Kidney capillary endothelial cell (primary cell): ENCODE measurements at places on chromosomes 1 and 21.

GRCh38 chr1:59006289-59006658 lies 222.4 kb upstream of the JUN start:
- no peak for DNase-seq

GRCh38 chr1:155004352-155005075 lies 1.9 kb downstream of the ZBTB7B start:
- DNase-seq, result no peak

DNA sequence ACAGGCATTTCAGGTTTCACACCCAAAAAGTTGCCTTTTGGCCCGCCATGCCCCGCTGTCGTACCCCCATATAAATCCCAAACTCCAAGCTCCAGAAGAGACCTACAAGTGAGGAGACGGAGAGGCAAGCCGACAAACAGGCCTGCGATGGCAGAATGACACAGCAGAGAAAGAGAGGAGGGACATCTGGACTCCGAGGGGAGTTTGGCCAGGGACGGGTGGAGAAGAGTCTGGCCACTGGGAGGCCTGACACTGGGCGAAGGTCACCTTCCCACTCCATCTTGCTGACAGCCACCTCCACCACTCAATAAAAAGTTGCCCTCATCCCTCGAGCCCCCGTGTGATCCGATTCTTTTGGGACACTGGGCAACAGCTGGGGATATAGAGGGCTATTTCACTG lies 1.9 kb upstream of the CFH start:
- DNase-seq, result no peak

GRCh38 chr1:9347095-9347850 lies 54.6 kb downstream of the SPSB1 start:
- no peak for DNase-seq

DNA sequence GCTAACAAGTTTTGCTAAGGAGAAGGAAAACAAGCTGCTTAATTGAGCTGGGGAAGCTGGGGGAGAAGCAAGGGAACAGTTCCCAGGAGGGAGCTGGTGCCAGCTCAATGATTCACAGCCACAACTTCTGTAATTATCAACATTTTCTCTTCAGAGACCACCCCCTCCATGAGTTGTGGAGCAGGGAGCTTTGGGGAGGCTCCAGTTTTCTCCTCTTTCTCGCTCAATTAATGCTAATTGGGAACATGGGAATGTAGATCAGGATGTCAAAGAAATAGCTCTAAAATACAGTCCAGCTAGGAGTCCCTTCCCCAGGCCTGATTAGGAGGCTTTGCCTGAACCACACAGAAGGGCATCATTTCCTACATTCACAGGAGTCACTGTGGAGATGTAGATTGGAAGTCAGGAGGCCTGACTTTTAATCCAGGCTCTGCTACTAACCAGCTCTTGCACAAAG lies 12.1 kb upstream of the MNDA start:
- DNase-seq, result no peak

DNA sequence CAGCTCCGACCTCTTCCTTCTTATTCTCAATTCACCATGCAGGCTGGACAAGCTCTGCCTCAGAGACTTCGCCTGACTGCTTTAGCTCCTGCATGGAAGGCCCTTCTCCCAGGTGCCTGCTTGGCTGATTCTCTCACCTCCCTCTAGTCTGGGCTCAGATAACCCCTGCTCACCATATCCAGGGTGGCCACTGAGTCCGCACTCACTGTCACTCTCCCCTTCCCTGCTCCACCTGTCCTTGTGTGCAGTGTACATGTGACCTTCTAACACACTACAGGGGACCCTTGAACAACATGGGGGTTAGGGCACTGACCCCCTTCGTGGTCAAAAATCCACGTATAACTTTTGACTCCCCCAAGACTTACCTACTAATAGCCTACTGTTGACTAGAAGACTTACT lies 14.4 kb upstream of the GALNT2 start:
- no peak for DNase-seq

GRCh38 chr1:162166917-162167615 lies 97.6 kb downstream of the NOS1AP start:
- no peak for DNase-seq

GRCh38 chr1:7983086-7983778 lies 21.7 kb downstream of the PARK7 start:
- DNase-seq, result no peak

DNA sequence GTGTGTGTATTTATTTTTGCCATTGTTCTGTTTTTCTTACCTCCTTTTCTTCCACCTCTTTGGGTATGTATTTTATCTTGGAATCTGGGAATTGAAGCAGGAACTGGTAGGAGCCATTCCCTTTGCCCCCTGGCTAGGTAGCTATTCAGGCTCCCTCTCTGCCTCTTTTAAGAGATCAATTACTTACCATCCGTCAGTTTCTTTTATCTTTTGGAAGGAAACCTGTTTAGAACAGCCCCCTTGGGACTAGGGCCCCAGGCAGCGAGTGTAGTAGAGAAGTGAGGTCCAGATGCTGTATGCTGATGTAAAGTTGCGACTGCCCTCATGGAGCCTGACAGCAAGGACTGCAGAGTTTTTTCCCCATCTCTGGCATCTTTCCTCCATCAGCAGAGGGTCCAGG lies 41.6 kb downstream of the KIRREL1 start:
- DNase-seq, result no peak

GRCh38 chr21:42120101-42120902 lies 49.2 kb downstream of the UMODL1 start:
- no peak for DNase-seq

GRCh38 chr1:27504588-27505419 lies 14.8 kb upstream of the WASF2 start:
- no peak for DNase-seq

GRCh38 chr1:40692429-40692895 lies 958 bp downstream of the NFYC start:
- peak; percentile 21 for DNase-seq

DNA sequence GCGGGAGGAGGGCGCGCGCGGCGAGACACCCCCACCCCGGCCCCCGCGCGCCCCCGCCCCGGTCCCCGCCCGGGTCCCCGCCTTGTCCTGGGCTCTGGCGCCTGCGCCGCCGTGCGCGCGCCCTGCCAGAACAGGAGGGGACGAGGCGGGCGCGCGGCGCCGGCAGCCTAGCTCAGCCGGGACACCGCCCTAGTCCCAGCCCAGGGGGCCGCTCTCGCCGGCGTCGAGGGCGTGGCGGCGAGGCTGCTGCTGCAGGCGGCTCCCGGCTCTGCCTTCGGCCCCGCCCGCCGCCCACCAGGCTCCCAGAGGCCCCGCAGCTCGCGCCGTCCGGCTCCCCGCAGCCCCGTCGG lies at the start of gene RCAN3:
TSS of gene RCAN3 (plus strand) at position 128 of the 350 bp plus-strand sequence. CDS start 11,537 bp downstream, outside the sequence.
- DNase-seq, result peak; percentile 69
